ENCODE measurements at places on chromosomes 2 and 18. TPM values are rescaled to one million over a fixed set of nuclear protein-coding genes. Genes with fewer than 3 reads are reported as not detected.

The RAD51AP2 gene
- polyA plus RNA-seq, result not detected

The CFC1 gene
- 3.1 TPM for polyA plus RNA-seq

The NRBP1 gene
- 68.1 TPM for polyA plus RNA-seq

The BOLL gene
- not detected for polyA plus RNA-seq

The RMDN2 gene
- polyA plus RNA-seq, result 0.53 TPM

The MARCO gene
- 1.8 TPM for polyA plus RNA-seq

The EFR3B gene
- 23.8 TPM for polyA plus RNA-seq

The MAP3K19 gene
- not detected for polyA plus RNA-seq

The CHRNG gene
- polyA plus RNA-seq, result not detected

The TAF4B gene
- polyA plus RNA-seq, result 0.12 TPM

The MC2R gene
- polyA plus RNA-seq, result not detected

The NOSTRIN gene
- 1.2 TPM for polyA plus RNA-seq

The KLHL41 gene
- polyA plus RNA-seq, result 0.29 TPM

The SLC9A2 gene
- 0.20 TPM for polyA plus RNA-seq

The ELOA2 gene
- polyA plus RNA-seq, result not detected

The ALPP gene
- polyA plus RNA-seq, result not detected

The ANKAR gene
- polyA plus RNA-seq, result 0.92 TPM

The LONRF2 gene
- 5.4 TPM for polyA plus RNA-seq

The CNDP1 gene
- polyA plus RNA-seq, result 90.4 TPM

The VIL1 gene
- not detected for polyA plus RNA-seq

The ASTL gene
- polyA plus RNA-seq, result not detected

The TEKT4 gene
- not detected for polyA plus RNA-seq

The SP100 gene
- polyA plus RNA-seq, result 3.1 TPM

The TUBB8B gene
- polyA plus RNA-seq, result 0.80 TPM

The GALNT5 gene
- polyA plus RNA-seq, result not detected

The SYT4 gene
- polyA plus RNA-seq, result 25.1 TPM

The MSGN1 gene
- not detected for polyA plus RNA-seq

The SLC4A5 gene
- polyA plus RNA-seq, result 0.37 TPM

The MALL gene
- polyA plus RNA-seq, result 1.9 TPM

The SP140 gene
- not detected for polyA plus RNA-seq

Data from brain (organoid and tissue), 16 donors.